ENCODE measurements at places on chromosomes 7 and 10. TPM values are rescaled to one million over a fixed set of nuclear protein-coding genes. Genes with fewer than 3 reads are reported as not detected.

Gene ADCYAP1R1
- not detected for total RNA-seq

Gene SPRN
- 0.64 TPM for total RNA-seq

Gene ZNF727
- total RNA-seq, result not detected

Gene KIF5B
- total RNA-seq, result 89.9 TPM

Gene OIT3
- not detected for total RNA-seq

Gene GATA3
- 5.9 TPM for total RNA-seq

Gene CAV1
- 496 TPM for total RNA-seq
